Cardiac muscle cell (in vitro differentiated cells and primary cell): ENCODE measurements at places on chromosomes 2 and 18.

DNA sequence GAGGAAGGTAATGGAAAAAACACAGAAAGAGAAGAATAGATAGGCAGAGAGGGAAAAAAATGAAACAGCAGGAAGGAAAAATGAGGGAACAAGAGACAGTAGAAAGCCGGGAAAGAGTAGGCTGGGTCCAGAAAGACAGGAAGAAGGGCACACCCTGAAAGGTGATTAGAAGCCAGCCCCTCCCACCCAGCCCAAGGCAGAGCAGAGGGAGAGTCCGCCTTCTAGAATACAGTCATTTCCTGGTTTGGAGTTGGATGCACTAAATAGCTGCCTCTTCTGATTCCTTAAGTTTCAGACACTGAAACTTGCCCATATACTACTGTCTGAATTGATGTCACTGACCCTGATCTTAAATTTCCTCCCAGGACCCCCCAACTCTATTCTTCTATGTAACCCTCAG lies 17.9 kb upstream of the DSG3 start:
- H3K4me1 ChIP-seq = no peaks in the 10 kb centered on the region
- no peaks in the 10 kb centered on the region for H3K36me3 ChIP-seq
- no peak for DNase-seq
- H3K27me3 ChIP-seq = no peaks in the 10 kb centered on the region

DNA sequence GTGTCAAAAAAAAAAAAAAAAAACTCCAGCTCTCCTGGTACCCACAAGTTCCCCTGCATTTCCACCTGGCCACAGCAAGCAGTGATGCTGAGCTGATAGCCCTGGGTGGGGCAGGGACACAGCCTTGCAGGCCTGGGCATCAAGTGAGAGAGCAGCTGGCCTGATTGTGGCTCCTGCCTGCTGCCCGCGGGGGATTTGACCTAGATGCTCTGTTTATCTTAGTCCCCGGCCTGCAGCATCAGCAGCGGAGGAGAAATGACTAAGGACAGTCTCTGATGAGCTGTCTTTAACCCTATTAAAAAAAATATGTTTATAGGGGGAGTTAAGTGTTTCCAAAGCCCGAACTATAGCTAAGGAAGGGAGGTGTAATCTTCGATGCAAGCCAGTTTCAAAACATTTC lies 102.6 kb downstream of the MTCL1 start:
- no peak for DNase-seq
- H3K27me3 ChIP-seq = no peaks in the 10 kb centered on the region
- H3K4me1 ChIP-seq = peaks cover 5% of the 10 kb centered on the region
- no peaks in the 10 kb centered on the region for H3K36me3 ChIP-seq
- no peak overlapping the region for H3K4me3 ChIP-seq

DNA sequence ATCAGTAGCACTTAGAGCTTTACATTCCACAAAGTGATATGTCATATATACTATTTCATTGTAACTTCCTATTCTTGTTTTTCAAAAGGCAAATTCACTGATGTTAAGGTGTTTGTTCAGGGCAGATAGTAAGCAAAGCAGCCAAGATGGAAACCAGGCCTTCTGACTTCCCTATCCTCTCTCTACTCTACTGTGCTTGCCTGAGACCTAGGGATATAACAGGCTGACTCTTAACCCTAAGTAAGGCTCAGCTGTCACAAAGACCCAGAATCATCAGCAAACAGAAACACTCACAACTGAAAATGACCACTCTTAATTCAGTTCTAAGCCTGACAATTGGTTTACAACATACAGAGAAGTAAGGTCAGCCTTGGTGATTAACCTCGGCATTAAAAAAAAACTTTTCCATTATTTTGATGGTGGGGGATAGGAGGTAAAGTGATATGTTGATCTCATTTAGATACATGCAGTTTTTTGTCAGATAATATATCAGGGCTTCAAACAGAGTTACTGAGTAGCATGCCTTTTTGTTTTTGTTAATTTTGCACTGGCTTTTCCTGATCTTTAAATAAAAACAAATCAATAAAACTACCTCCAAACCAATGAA lies 95.4 kb upstream of the CHRNA1 start:
- peaks cover 27% of the 10 kb centered on the region for H3K4me1 ChIP-seq
- H3K27me3 ChIP-seq = no peaks in the 10 kb centered on the region
- H3K27ac ChIP-seq = peak overlapping the region; percentile 71
- no peak for DNase-seq
- H3K4me3 ChIP-seq = no peak overlapping the region

DNA sequence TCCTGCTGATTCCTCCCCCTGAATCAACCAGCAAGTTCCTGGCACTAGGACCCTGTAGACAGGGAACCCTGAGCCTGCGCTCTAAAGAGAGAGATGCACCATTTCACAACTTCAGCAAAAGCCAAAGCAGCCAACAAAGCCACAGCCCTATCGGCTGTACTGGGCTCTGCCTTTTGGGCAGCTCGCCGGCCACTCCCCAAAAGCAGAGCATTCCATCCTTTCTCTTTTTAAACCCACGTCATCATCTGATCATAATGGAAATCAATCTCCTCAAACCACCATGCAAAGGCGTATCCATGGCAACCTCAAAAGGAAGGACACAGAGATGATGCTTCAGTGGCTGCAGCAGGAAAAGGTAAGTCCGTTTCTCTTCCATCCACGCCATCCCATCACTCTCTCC lies 5.3 kb upstream of the DCTN1 start:
- H3K4me1 ChIP-seq = peaks cover 29% of the 10 kb centered on the region
- peak; percentile 37 for DNase-seq
- no peak overlapping the region for H3K4me3 ChIP-seq
- peaks cover 4% of the 10 kb centered on the region for H3K36me3 ChIP-seq
- no peaks in the 10 kb centered on the region for H3K27me3 ChIP-seq

DNA sequence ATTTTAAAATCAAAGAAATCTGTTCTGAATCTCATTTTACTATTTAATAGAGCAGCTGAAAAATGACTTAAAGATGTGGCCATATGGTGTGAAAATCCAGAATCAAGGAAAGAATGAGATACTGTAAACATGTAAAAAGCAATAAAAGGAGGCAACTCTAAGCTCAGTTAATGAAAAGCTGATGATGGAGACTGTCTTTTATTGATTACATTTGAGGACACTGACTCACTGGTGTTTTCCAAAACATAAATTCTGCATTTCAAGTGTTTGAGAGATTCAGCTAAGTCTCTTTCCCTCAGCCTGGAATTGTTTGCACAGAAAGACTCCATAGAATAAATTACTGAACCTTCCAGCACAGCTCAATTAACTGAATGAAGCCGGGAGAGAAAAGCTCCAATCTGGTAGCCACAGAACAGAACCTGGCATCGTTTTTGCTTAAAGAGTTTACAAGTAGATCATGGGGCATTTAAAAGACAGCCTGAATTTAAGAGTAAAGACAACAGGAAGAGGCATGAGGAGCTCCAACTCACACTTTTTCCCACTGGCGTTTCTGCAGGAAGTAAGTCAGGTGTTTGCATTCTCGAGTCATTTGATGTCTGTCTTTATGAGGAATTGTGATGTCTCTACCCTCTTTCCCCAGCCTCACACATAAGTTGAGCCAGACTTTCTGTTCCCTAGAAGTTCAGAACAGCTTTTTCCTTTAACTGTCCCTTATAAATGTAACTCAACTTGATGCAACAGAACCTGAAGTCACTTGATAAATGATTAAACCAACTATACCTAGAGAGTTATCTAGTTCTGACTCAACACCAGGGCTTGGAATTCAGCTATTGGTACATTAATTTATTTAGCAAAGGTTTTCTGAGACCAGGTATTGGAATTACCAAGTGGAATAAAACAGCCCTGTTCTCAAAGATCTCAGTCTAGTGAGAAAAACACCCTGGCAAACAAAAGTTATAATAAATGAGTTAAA lies 53.3 kb downstream of the FTCDNL1 start:
- no peaks in the 10 kb centered on the region for H3K27me3 ChIP-seq
- no peaks in the 10 kb centered on the region for H3K36me3 ChIP-seq
- no peak overlapping the region for H3K4me3 ChIP-seq
- H3K4me1 ChIP-seq = peaks cover 3% of the 10 kb centered on the region
- no peak overlapping the region for H3K27ac ChIP-seq
- no peak for DNase-seq
